CD8-positive, alpha-beta memory T cell (primary cell): ENCODE measurements at places on chromosomes 5 and 9. TPM values are rescaled to one million over a fixed set of nuclear protein-coding genes. Genes with fewer than 3 reads are reported as not detected.

Gene SARDH
- total RNA-seq: 2.0 TPM

Gene MYOT
- not detected for total RNA-seq

Gene EQTN
- total RNA-seq: not detected

Gene DEPDC1B
- total RNA-seq: 11.3 TPM

DNA sequence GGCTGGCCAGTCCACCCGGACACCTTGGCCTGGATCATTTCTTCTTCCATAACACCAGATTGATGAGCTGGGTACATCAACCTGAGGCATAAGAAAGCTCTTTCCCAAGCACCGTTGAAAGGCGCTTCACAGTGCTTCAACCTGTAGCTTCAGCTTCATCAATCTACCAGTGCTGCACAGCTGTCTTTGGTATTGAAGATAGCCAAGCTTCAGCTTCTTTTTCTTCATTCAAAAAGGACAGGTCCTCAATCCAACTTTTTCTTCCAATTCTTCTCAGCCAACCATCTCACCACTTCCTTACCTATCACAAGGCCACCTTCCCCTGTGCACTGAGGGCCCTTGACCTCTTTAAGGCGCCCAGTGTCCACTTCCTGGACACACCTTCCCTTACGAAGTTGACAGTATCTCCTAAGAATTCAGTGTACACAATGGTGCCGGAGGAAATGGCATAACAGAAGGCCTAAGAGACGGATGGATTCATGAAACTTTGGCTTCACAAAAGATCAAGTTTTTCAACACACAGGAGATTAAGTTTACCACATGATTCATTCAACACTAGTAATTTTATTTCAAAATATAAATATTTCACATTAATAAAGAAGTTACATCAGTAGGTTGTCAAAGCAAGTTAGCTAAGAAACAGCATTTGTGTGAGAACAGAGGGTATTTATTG lies 1.4 kb upstream of the CTNNAL1 start:
- peaks cover 22% of the 10 kb centered on the region for H3K4me1 ChIP-seq
- peak overlapping the region; percentile 21 for H3K27ac ChIP-seq
- H3K4me3 ChIP-seq: no peak overlapping the region
- no peak for DNase-seq

- H3K27me3 ChIP-seq: no peaks in the 10 kb centered on the region
- H3K27ac ChIP-seq: no peak overlapping the region
- H3K4me1 ChIP-seq: no peaks in the 10 kb centered on the region
Observed at GRCh38 chr9:136013524-136014034, 52.4 kb upstream of the UBAC1 start.

DNA sequence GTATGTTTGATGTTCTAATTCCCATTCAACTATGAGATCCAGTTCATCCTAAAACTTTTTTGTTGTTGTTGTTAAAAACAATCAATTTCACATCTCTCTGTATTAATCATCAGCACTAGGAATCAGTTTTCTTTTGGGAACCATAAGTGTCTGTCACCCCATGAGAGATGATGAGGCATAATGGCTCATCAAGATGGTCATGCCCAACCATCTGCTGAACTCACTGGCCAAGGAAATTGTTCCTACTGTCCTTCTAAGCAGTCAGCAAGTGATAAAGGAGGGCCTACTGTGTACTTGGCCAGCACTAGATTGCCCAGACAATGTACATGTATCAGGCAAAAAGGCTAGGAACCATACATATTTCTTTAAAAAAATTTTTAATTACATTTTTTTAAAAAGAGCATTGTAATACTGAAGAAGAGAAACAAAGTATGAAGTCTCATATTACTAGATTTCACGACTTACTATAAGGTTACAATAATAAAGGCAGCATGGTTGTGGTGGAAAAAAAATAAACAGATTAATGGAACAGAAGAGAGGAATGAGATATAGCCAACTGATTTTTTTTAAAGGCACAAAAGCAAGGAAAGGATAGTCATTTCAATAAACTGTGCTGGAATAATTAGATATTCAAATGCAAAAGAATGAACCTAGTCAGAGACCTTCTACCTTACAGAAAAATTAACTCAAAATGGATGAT lies 458.3 kb downstream of the SPOCK1 start:
- no peak overlapping the region for H3K4me3 ChIP-seq
- no peak overlapping the region for H3K27ac ChIP-seq
- no peaks in the 10 kb centered on the region for H3K27me3 ChIP-seq
- no peaks in the 10 kb centered on the region for H3K4me1 ChIP-seq

DNA sequence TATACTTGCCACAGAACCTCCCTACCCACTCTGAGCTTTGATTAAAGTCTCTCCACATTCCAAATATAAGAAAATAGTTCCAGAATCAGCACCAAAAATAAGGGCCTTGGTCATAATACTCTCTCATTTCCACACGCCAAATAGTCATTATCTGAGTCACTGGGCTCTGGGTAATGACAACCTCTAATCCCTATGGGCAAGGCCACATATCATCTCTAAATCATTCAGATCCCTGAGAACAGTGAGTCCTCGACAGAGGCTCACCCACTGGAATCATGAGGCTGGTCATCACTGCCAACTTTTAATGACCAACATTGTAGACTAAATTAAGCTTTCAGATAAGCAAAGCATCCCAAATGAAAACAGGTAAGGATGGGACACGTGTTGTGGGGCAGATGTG lies 28.1 kb downstream of the FAM114A2 start:
- no peak overlapping the region for H3K27ac ChIP-seq
- H3K4me3 ChIP-seq: no peak overlapping the region
- DNase-seq: no peak
- H3K27me3 ChIP-seq: no peaks in the 10 kb centered on the region
- H3K36me3 ChIP-seq: peaks cover 11% of the 10 kb centered on the region

- H3K4me3 ChIP-seq: no peak overlapping the region
- H3K4me1 ChIP-seq: no peaks in the 10 kb centered on the region
- H3K27me3 ChIP-seq: no peaks in the 10 kb centered on the region
- H3K27ac ChIP-seq: no peak overlapping the region
- no peaks in the 10 kb centered on the region for H3K36me3 ChIP-seq
- no peak for DNase-seq
Observed at GRCh38 chr5:57703721-57704120, 221.1 kb upstream of the ACTBL2 start.

GRCh38 chr5:7391814-7392692 lies 3.9 kb upstream of the ADCY2 start:
- no peaks in the 10 kb centered on the region for H3K36me3 ChIP-seq
- H3K27me3 ChIP-seq: peaks cover 2% of the 10 kb centered on the region
- no peak overlapping the region for H3K4me3 ChIP-seq
- H3K27ac ChIP-seq: no peak overlapping the region
- no peaks in the 10 kb centered on the region for H3K4me1 ChIP-seq
